ENCODE measurements at places on chromosomes 4 and X. TPM values are rescaled to one million over a fixed set of nuclear protein-coding genes. Genes with fewer than 3 reads are reported as not detected.

The STBD1 gene
- 16.9 TPM for total RNA-seq

The VSIG1 gene
- total RNA-seq: 0.25 TPM

The CASK gene
- total RNA-seq: 87.1 TPM

The IL1RAPL1 gene
- total RNA-seq: 0.19 TPM

The UGT2B17 gene
- not detected for total RNA-seq

The SPARCL1 gene
- 1.0 TPM for total RNA-seq

The TIMM8A gene
- total RNA-seq: 20.7 TPM

The IL15 gene
- total RNA-seq: 0.50 TPM

The PASD1 gene
- total RNA-seq: not detected

The RHOXF1 gene
- not detected for total RNA-seq

The TLL1 gene
- 3.8 TPM for total RNA-seq

The MAGEB10 gene
- not detected for total RNA-seq

The PCDH10 gene
- total RNA-seq: 387 TPM

The UGT2A3 gene
- total RNA-seq: not detected

The C4orf17 gene
- total RNA-seq: not detected

The NFKB1 gene
- 5.6 TPM for total RNA-seq

- no peak for DNase-seq
Measured at GRCh38 chr4:168119100-168119499, 26.8 kb downstream of the ANXA10 start.

- peak; percentile 76 for DNase-seq
Measured at GRCh38 chr4:181909368-181909767, 333.8 kb upstream of the TENM3 start.

DNA sequence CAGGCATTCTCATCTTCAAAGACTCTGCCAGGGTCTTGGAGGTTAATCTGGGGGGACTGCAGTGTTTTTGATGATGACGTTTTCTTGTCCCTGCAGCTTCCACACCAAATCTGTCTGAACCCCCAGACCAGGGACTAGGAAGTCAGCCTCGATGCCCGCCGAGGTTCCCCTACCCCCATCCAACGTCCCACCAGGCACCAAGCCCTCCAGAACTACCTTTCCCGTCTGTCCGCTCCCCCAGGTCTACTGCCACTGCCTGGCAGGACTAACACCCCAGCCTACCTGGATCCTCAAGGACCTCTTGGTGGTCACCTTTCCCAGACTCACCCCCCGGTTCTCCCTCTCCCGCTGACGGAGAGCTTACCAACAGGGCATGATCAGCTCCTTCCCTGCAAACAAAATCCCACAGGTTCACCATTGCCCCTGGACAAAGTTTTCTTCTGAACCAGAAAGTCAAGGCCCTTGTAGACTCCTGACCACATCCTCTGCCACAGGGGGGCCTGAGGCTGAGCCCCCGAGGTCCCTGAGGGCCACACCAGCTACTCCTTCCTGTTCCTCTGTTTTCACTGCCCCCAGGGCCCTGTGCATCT lies 40.9 kb downstream of the HMX1 start:
- peak; percentile 19 for DNase-seq

DNA sequence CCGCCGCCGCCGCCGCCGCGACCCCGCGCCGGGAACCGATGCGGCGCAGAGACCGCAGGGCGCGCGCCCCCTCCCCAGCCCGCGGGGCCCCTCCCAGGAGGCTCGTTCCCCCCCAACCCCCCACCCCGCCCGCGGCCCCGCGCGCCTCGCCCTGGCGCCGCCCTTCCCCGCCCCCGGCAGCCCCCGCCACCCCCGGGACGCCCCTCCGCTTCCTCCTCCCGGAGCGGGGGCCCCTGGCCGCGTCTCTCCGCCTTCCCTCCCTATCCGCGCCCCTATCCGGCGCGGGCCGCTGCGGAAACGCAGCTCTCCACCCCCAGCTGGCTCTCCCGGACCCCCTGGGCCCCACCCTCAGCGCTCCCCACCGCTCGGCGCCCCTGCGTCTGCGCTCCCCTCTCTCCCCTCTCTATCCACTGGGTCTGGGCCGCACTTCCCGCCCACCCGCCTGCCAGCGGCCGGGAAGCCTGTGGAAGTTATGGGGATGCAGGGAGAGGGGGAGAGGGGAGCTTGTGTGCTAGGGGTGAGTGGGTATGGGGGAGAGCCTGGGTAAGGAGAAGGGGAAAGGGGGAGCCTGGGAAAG lies at the start of gene TMEM271:
Gene TMEM271 (minus strand): TSS at position 51 of the 577 bp plus-strand sequence. CDS start 233 bp downstream, outside the sequence.
- DNase-seq: peak; percentile 71

GRCh38 chr4:13704035-13704434 lies 76.5 kb upstream of the BOD1L1 start:
- no peak for DNase-seq

GRCh38 chr4:53951414-53951813 lies 113.0 kb downstream of the CHIC2 start:
- no peak for DNase-seq

- DNase-seq: no peak
Measured at GRCh38 chr4:185793716-185794115, 18.3 kb downstream of the SORBS2 start.

DNA sequence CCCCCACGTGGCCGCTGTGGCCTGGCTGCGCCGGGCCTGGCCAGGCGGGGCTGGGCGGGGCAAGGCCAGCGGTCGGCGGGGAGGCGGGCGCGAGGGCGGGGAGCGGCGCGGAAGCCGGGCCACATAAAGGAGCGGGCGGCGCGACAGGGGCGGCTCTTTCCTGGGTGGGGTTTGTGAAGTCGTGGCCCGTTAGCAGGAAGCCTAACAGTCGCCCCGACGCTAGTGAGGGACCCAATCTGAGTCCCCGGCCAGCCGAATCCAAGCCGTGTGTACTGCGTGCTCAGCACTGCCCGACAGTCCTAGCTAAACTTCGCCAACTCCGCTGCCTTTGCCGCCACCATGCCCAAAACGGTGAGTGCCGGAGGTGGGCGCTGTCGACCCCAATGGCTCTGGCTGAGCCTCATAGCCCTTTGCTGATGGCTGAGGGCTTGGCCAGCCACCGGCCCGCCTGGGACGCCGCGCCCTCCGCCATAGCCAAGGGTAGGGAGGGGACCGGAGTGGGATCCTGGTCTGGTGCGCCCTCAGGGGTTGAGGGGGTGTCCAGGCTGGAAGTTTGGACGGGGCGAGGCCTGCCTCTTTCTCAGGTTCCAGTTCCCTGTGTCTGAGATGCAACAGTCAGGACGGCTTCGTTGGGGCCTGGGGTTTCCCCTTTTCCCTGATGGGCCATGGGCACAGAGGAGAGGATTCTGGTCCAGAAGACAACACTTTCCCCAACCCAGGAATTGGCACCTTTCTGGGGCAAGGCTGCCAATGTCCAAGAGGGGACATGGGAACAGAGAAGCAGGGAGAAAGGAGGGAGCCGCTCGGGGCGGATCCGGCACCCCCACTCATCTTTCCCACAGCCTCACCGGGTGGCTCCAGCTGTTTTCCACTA lies at the start of gene MSN:
Gene MSN (plus strand): TSS at position 152 of the 874 bp plus-strand sequence. CDS start 188 bp downstream, at position 340.
- DNase-seq: peak; percentile 85

- DNase-seq: peak; percentile 51
Measured at GRCh38 chr4:102705391-102705935, 55.3 kb downstream of the MANBA start.

- no peak for DNase-seq
Measured at GRCh38 chrX:44669626-44670025, 127.0 kb upstream of the FUNDC1 start.

DNA sequence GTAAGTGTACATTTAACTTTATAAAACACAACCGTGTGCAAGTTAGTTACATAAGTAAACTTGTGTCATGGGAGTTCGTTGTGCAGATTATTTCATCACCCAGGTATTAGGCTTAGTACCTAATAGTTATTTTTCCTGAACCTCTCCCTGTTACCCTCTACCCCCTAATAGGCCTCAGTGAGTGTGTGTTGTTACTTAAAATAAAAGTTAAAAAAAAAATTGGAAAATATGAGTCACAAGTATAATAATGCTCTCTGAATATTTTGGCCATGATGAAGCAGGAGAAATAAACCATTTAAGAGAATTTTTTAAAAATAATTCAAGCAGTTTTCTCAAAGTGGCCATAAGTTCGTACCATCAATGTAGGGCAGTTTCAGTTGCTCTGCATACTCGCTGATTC lies 105.1 kb upstream of the GRID2 start:
- DNase-seq: no peak

DNA sequence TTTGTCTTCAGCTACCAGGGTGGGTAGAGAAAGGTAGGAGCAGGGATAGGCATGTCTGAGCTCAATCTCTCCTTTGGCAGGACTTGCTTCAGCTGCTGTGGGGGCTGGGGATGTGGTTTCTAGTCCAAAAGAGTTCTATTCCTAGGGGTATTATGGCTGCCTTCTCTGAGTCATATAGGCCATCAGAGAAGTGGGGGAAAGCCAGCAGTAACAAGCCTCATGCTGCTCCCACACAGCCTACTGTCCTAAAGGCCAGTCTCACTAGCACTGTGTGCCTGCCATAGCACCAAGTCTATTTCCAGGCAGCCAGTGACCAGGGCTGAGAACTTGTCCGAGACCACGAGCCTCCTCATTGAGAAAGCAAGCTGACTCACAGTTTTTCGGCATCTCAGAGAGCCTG lies 270.6 kb downstream of the DCAF12L2 start:
- no peak for DNase-seq

DNA sequence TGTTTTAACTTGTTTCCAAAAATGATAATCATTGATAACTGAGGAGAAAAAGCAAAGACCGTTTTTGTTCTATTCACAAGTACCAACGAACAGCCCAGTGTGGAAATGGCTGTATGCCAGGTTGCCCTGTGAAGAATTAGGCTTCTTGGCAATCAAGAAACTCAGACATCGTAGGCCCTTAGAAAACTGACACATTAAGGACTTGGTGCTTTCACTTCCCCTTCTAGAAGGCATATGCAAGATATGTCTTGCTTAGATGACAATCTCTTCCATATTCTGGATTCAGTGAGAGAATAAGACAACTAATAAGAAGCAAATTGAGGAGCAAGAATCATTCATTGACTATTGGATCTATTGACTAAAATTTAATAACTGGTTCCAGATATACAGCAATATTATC lies 56.6 kb downstream of the ANAPC10 start:
- no peak for DNase-seq

GRCh38 chr4:37535872-37536271 lies 150.3 kb downstream of the RELL1 start:
- no peak for DNase-seq

GRCh38 chr4:154471526-154472331 lies 19.9 kb downstream of the DCHS2 start:
- no peak for DNase-seq

DNA sequence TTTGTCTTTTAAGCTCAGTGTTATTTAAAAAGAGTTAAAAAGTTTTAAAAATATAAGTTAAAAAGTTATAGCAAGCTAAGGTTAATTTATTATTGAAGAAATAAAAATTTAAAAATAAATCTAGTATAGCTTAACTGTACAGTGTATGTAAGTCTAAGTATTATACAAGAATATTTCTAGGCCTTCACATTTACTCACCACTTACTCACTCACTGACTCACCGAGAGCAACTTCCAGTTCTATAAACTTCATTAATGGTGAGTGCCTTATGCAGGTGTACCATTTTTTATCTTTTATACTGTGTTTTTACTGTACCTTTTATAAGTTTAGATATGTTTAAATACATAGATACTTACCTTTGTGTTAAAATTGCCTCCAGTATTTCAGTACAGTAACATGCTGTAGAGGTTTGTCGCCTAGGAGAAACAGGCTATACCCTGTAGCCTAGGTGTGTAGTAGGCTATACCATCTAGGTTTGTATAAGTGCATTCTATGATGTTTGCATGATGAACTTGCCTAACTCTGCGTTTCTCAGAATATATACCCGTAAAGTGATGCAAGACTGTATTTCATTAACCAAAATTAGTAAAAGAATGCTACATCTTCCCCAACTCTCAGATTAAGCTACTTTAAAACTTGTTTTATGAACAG lies 202.9 kb downstream of the CFAP299 start:
- no peak for DNase-seq

GRCh38 chr4:8540072-8540471 lies 40.1 kb upstream of the GPR78 start:
- no peak for DNase-seq

DNA sequence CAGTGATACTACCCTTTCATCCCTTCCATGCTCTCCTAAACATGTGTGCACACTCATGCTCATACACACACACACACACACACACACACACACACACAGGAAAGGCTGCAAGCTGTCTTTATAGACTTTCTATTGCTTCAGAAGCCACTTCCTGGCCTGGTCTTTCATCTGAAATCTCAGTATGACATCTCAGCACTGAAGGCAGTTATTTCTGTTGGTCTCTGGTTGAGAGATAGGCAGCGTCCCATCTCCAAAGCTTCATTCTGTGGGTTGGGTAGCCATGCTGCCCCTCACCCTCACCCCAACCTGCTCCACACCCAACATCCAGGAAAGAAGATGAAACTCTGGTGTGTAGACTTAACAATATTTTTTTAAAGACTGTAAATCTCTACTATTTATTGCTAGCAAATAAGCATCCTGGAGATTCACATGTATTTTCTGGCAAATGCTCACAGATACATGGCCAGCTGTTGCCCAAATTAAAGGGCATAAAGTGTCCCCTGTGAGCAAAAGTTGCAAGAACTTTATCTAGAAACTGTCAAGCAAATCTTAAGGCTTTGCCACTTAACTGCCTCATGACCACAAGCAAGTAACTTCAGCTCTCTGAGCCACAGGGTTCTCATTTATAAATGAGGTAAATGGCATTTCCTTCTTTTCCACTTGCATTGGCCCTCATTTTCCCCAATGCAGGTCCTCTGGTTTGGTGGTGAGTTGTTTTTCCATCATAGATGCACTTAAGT lies 189.8 kb upstream of the AFF2 start:
- no peak for DNase-seq

- DNase-seq: no peak
Measured at GRCh38 chrX:141405486-141405852, 163.2 kb upstream of the SPANXC start.

DNA sequence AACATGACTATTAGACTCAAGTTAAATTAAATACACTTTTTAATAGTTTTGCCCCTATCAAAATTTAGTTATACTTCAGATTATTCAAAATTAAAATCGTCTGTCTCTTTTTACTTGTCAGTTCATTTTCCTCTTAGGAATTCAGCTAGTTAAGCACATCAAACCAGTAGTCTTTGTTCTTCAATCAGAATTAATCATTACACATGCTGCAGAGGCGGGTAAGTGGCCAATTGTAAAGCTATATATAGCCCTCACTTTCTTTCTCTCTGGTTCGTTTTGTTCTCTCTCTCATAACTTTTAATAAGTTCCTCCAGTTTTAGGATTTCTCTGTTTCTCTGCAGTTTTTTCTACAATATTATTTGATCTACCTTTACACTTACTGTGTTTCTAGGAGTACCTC lies 359.1 kb upstream of the PABPC4L start:
- DNase-seq: no peak

DNA sequence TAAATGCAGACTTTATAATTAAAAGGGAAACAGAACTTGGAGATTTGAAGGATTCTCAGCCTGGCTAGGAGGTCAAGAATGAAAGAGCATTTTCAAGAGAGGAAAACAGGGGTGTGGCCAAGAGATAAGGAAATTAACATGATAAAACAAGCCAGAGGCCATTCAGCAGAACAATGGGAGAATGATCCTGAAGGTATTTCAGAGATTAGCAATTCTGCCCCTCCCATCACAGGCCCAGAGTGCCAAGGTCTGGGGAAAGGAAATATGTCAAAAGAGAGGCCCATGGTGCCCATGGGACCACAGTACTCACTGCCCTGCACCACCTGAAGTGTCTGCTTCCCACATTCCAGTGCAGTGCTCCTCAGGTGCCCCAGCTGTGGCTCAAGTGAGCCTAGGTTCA lies 188.5 kb upstream of the STS start:
- DNase-seq: peak; percentile 61

GRCh38 chrX:69152417-69152841 lies 12.8 kb downstream of the PJA1 start:
- peak; percentile 38 for DNase-seq
